ENCODE measurements at places on chromosomes 7 and 10.

GRCh38 chr7:120272701-120273475, at the start of gene KCND2:
KCND2 (plus strand) TSS chr7:120273175.
- peak; percentile 83 for DNase-seq

DNA sequence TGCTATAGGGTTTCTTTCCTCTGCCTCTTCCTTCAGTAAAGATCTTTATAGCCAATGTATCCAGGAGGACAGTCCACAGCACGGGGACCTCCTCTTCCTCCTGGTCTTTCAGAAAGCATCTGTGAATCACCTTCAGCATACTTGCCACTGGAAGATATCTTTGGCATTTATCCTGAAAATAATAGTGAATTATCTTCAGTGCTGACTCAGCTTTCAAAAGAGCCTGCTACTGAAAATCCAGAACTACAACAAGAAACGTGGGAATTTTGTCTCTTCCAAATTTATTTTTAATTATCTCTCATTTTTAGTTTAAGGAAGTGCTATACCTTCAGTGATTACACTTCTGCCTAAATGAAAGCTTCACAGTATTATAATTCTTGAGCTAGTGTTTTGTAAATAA, 7.6 kb upstream of the UNC5B start:
- DNase-seq = no peak

- no peak for DNase-seq
These were observed 6.9 kb downstream of the TMEM236 start for GRCh38 chr10:17758896-17759295.

DNA sequence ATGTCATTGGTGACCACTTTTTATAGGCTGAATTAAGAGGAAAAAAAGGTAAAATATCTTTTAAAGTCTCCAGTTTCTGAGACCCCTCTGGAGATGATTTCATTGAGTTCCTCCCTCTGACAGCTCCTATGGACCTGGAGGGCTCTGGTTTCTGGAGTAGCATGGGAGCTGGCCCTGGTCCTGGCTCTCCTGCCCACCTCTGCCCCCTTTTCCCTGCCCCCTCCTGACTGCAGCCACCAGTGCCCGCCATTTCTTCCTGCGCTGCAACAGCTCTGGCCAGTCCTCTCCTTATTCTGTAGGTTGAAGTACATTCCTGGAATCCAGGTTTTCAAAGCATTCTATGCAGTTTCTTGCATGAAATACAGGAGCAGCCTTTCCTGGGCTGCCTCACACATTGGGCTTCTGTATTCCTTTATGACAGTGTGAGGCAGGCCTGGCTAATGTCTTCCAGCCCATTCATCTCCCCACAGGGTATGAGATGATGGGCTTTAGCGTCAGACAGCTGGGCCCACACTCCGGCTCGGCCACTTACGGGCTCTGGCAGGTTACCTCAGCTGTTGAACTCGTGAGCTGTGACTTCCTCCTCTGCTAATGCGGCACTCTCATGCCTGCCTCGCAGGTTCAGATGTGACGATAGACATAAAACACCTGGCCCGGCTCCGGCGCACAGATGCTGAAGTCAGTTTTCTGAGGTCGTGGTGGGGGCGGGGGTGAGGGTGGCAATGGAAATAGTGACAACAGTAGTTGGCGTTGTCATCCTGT, 101.7 kb downstream of the MGMT start:
- peak; percentile 77 for DNase-seq

- no peak for DNase-seq
These were observed 11.3 kb downstream of the ASB13 start for GRCh38 chr10:5655121-5655520.

DNA sequence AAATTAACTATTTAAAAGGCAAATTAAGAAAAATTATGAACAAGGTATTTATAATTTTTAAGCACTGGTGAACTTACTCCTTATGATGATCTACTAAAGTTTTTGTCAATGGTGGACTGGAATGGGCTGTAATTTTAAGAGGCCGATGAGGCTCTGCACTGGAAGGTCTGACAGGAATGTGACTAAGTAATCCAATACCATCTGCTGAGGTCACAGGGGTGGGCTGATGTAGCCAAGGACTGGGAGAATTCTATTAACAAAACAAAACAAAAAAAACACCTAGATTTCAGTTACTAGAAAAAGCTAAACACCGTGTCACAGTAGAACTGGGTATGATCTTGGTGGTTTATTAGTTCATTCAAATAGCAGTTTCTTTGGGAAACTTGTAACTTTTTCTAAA, 75.9 kb downstream of the NRBF2 start:
- DNase-seq = no peak

DNA sequence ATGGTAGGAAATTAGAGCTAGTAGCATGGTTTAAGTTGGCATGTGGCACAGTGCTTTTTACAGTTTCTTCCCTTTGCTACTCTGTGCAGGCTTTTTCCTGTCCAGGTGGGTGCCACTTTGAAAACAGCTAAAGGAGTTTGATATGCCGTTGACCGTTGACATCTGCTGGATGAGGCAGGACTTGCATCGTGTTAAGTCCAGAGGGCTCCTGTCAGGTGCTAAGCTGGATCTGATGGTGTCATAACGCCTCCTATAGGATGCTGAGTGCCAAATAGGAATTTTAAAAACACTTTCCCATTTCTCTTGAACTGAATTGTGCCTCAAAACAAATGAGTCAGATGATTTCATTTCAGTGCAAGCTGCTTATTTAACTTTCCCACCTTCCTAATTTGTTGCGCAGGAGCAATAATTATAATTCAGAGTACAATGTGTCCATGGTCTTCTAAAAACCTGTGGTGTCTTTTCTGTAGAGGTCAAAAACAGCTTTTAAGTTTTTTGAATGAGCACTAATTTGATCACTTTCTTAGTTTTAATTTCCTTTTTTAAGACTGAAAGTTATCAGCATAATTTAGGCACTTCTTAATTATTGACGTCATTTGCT, 178.3 kb downstream of the CDCA7L start:
- peak; percentile 54 for DNase-seq

- DNase-seq = no peak
These were observed 4.0 kb upstream of the ADAP1 start for GRCh38 chr7:958221-959200.

DNA sequence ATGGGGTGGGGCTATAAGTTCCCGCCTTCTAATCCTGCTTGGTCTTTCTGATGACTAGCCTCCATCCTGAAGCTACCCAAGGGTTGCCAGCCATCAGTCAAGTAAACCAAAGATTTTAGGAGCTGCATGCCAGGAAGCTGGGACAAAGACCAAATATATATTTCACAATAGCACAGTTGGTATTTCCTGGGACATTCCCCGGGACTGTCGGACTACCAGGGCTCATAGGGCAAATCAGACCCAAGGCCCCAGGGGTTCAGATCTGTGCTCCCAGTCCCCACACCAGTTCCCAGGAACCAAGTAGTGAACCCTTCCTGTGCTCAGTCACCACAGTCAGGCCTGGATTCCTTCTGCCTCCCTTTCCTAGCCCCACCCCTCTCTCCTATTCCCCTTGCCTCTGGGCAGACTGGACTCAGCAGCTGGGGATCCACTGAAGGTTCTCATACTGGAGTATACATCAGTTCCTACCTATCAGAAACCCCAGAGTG, 5.7 kb upstream of the CXCL12 start:
- no peak for DNase-seq

GRCh38 chr10:57723305-57723704, 544.4 kb downstream of the IPMK start:
- DNase-seq = no peak

- no peak for DNase-seq
These were observed 47.2 kb downstream of the SORBS1 start for GRCh38 chr10:95513941-95514392.

GRCh38 chr10:59655309-59655708, 54.3 kb downstream of the SLC16A9 start:
- no peak for DNase-seq

GRCh38 chr7:129771201-129771927, 159.8 kb downstream of the NRF1 start:
- DNase-seq = no peak

- DNase-seq = no peak
These were observed 11.8 kb upstream of the TNRC18 start for GRCh38 chr7:5435291-5436002.

- no peak for DNase-seq
These were observed 127.0 kb upstream of the FZD1 start for GRCh38 chr7:91137153-91137787.

GRCh38 chr10:100204370-100204769, 18.5 kb upstream of the ERLIN1 start:
- no peak for DNase-seq

DNA sequence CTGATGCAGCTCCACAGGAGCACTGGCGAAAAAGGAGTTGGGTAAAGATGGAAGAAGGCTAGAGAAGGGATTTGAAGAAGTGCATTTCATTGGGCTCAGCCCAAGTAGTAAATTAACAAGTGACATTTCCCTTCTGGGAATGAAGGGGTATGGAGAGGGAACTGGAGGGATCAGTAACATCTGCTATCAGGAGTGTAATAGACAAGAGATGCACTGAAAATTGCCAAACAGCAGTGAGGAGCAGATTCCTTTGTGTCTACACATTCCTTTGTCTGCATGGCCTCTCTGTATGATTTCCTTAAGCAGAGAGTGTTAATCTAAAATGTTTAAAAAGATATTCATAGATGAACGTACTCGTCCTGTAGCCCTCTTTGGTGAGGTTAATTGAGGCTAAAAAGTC, 148.2 kb upstream of the FERD3L start:
- DNase-seq = no peak

DNA sequence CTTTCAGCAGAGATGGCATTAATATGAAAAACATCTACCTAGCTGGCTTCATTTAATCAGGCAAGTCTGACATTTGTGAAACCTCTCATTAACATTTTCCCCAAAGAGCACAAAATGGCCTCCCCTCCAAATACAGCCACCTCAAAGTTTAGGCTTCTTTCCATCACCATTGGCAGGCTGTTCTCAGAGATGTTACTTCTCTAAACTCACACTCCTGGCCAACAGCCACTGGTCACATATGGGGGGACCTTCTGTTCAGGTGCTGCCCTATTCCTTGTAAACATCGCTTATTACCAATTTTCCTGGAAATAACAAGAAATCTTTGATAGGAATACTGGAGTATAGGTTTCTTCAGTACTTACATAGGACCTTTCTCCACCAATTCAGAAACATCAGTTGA, 69.5 kb downstream of the GBF1 start:
- no peak for DNase-seq

GRCh38 chr7:46032353-46032752, 111.3 kb upstream of the IGFBP3 start:
- no peak for DNase-seq

GRCh38 chr10:29878492-29878891, 180.9 kb downstream of the JCAD start:
- DNase-seq = no peak

GRCh38 chr7:20323595-20323994, 7.1 kb upstream of the ITGB8 start:
- no peak for DNase-seq

DNA sequence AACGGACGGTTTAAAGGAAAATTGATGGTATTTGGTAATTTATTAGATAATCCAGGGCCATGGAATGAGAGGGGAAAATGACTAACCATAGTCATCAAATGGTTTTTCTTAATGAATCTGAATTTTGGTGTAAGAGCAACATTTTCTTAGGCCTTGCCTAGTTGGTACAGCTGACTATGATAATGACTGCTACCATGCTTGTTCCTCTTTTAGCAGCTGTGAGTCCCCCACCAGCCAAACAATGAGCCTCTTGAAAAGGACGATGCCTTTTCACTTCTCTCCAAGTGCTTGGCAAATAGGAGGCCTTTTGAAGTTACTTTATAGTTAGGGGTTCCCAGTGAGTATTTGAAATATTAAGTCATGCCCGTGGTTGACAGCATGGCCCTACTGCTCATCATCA, 53.0 kb downstream of the TRUB1 start:
- DNase-seq = no peak

GRCh38 chr7:70596598-70596913, 535.4 kb upstream of the GALNT17 start:
- DNase-seq = no peak

DNA sequence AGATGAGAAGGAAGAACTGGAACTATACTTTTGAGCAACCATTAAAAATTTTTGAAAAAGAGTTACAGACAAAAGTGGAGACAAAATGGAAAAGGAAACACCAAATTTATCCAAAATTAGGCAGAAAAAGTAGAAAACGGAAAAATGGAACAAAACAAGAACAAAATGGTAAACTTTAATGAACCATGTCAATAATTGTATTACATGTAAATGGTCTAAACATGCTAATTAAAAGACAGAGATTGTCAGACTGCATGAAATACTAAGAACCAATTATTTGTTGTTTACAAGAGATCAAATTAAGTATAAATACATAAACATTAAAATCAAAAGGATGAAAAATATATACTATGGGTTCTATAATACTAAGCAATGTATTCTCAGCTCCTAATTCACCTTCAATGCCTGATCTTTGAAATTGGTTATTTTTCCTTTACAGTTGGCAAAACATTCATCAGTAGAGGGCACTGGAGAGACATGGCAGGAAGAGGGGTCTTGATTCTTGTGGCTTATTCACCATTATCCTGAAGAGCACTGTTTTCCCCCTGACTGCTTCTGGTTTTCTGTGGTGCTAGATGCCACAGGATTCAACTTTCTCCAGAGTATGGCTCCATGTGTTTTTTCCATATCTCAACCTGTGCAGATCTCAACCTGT, 124.9 kb downstream of the ELFN1 start:
- DNase-seq = no peak

DNA sequence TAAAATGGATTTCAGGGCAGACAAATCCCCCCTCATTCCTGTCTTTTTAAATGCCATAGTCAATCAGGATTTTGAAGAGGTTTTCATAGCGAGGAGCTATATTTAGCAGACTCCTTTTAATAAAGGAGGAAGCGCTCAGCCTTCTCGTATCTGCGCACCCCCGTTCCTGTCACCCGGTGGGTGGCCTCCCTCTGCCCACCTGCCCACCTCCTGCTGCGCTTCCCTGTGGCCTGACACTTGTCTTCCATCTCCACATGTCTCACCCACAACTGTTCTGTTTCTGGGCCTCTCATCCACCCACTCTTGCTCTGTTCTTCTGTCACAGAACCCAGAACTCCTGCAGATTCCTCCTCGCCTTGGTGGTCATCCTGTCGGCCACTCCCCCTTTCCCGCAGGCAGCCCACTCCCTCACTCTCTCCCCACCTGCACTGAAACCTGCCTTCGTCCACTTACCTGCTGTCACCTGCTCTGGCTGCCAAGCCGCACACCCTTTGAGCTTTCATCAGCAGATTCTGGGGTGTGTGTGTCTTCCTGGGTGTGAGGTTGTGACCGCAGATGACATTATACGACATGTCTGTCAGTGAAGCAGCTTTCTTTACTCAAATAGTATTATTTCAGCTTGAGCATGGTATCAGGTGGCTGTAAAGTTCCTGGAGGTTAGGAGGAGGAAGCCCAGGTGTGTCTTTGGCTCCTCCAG, 163.5 kb upstream of the AGK start:
- DNase-seq = no peak

GRCh38 chr10:32972929-32973328, 14.9 kb upstream of the ITGB1 start:
- no peak for DNase-seq

GRCh38 chr7:75937958-75938786, 23.2 kb downstream of the POR start:
- DNase-seq = no peak

- DNase-seq = no peak
These were observed 35.8 kb downstream of the JAKMIP3 start for GRCh38 chr10:132101529-132101928.

GRCh38 chr10:349081-349480, 213.8 kb downstream of the ZMYND11 start:
- no peak for DNase-seq

- DNase-seq = no peak
These were observed 119.9 kb downstream of the HPSE2 start for GRCh38 chr10:99115703-99116102.

Data from spinal cord (tissue), 10 donors.